ENCODE measurements at places on chromosomes 2 and 18.

DNA sequence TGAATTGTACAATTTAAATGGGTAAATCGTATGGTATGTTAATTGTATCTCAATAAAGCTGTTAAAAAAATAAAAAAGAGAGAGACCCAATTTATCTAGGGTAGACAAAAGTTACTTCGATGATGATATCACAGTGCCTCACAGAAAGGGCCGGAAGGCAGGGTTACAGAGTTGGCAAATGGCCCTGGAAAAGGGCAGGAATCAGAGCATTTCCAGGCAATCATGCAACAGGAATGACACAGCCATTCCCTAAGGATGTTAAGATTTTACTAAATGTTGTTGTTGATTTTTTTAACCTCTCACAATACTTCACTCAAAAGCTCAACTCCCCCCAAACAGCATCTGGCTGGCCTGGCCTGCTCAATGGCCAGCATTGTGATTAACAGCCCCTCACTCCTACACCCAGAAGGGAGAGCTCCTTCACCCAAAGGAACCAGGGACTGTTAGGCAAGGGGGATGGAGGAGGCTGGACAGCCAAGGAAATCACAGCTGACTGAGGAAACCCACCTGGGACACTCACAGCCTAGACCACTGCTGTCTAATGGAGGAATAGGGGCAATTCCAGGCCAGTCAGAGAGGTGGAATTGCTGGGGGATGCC is 7.7 kb upstream of the SP100 start:
- DNase-seq = no peak

DNA sequence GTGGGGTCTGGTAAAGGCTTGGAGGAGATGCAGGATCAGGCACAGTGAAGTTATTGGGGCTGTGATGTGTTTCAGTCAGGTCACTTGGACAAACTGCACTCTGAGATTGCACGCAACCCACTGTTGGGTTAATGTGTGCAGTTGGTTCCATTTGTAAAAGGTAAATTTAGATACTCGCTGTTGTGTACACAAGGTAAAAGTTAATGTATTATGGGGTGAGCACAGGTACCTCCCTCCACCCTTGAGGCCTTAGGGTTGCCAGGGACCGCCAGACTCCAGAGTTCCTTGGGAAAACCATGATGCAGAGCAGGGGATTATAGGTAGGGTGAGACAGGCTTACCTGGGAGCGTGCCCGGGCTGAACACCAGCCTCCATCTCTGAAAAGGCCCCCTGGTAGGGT is 20.1 kb downstream of the IMPA2 start:
- no peak for DNase-seq

- no peak for DNase-seq
Observed at GRCh38 chr18:36391426-36392145, 94.1 kb downstream of the FHOD3 start.

DNA sequence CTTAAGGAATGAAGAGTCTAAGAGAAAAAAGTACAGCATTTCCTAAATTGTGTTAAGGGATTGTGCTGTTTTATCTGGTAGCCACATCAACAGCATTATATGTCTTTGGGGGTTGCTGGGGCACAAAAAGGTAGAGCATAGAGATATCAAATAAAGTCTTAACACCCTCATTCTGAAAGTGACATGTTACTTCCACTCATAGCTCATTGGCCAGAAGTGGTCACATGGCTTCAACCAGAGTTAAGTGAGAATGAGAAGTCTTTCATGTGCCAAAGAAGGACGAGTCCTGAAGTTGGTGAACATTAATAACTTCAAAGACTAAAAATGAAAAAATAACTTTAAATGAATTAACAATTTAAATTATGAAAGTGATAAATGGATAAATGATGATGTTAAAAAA is 175.7 kb upstream of the ZEB2 start:
- no peak for DNase-seq

GRCh38 chr2:196171946-196172345 is 568 bp upstream of the STK17B start:
- no peak for DNase-seq

DNA sequence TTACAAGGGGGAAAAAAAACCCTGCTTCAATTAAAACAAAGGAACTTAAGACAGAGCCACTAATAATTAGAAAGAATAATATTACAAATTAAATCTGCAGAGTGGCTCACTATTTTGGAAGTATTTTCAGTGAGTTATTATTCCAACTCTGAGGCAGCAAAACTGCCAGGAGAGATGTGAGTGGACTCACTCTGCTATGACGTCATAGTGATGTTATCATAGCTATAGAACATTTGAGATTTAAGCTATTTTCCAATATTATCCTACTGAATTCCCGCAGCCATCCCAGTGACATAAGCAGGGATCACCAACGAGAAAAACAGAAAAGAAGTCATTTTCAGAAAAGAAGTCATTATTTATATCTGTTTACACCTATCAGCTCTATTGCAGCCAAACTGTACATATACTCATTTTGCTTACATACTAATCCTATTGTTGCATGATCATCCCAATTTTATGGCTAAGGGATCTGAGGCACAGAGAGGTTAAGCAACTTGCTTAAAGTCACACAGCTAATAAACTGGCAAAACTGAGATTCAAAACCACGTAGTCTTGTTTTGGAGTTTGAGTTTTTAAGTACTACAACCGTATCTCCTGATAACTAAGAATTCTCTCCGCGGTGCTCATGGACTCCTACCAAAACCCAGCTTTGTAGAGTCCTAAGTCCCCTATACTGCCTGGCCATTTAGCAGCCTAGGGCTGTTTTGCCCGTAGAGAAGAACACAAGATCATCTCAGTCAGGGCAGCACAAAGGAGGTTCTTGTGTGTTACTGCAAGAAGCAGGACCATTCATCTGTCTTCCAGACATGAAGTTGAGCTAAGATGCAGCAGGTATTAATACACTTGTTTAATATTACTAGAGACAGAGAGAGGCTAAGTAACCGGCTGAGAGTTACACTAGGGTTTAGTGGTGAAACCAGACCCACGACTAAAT is 299.8 kb downstream of the TCF4 start:
- no peak for DNase-seq

DNA sequence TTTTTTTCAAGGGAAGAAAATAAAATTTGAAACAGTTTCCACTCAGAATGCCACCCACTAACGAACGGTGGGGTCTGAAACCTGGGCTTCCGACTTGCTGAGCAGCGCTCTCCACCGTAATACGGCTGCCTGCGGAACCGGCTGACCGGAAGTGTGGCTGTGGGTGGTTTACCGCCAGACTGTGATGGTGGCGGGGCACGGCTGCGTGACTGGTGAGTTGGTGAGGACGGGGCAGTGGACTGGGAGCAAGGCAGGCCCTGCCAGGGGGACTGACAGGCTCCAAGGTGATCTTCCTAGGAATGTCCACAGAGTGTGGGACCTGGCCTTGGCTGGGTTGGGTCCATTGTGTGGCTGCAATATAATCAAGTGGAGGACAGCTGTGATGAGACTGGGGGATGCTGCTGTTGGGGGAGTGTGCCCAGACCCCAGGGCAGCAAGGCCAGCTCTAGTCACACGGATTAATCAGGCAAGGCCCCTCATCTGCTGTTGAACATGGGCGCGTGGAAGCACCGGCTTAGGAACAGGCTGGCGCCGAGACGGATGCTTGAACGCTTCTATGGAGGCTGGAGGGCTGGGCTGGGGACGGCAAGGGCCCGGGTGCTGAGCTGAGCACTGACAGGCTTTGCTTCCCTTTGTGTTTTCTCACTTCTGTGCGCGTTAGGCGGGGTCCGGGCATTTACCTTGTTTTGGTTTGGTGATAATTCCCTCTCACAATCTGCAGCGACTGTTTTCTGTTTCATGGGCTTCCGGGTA is 357.7 kb upstream of the SPRED2 start:
- DNase-seq = no peak

- DNase-seq = no peak
Observed at GRCh38 chr2:167136879-167137596, 248.8 kb downstream of the XIRP2 start.

DNA sequence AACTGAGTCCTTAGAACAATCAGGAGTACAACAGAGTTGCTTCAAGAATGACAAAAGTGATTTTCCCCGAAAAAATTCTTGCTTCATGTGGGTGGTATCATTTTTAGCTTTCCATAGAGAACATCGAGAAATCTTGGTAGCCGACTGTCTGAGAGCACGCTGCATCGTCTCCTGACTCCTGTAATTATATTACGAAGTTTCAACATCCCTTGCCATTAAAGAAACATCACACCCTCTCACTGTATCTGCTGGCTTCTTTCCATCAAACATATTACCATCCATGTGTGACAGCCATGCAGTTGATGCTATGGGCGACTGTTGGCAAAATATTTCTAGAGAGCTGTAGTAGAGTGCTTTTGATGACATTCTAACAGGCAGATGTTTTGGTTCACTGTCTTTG is 311.2 kb downstream of the CMPK2 start:
- DNase-seq = no peak

- no peak for DNase-seq
Observed at GRCh38 chr2:213696442-213696841, 412.2 kb downstream of the SPAG16 start.

DNA sequence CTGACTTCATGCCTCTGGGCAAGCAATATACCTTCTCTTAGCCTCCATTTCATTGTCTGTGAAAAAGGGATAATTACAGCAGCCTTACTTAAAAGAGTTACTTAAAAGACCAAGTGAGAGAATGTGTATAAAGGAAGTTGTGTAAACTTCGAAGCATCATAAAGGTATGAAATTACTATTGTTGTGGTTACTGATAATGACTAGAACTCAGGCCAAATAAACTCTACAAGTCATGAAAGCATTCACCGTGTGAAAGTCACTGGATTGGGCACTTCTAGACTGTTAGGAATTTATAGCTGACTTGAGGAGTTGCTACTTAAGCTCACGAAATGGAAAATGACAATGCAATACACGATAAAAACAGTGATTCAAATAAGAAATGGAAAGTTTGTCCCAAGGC is 67.4 kb upstream of the HAAO start:
- no peak for DNase-seq

GRCh38 chr2:47357483-47357882 is 45.5 kb upstream of the MSH2 start:
- DNase-seq = no peak

GRCh38 chr2:143246815-143247744 is 117.9 kb downstream of the ARHGAP15 start:
- DNase-seq = no peak

- no peak for DNase-seq
Observed at GRCh38 chr18:67199993-67200617, 316.4 kb downstream of the DSEL start.

- DNase-seq = no peak
Observed at GRCh38 chr2:85250045-85250444, 77.7 kb downstream of the TGOLN2 start.

GRCh38 chr18:22363867-22364463 is 53.8 kb downstream of the CTAGE1 start:
- no peak for DNase-seq

DNA sequence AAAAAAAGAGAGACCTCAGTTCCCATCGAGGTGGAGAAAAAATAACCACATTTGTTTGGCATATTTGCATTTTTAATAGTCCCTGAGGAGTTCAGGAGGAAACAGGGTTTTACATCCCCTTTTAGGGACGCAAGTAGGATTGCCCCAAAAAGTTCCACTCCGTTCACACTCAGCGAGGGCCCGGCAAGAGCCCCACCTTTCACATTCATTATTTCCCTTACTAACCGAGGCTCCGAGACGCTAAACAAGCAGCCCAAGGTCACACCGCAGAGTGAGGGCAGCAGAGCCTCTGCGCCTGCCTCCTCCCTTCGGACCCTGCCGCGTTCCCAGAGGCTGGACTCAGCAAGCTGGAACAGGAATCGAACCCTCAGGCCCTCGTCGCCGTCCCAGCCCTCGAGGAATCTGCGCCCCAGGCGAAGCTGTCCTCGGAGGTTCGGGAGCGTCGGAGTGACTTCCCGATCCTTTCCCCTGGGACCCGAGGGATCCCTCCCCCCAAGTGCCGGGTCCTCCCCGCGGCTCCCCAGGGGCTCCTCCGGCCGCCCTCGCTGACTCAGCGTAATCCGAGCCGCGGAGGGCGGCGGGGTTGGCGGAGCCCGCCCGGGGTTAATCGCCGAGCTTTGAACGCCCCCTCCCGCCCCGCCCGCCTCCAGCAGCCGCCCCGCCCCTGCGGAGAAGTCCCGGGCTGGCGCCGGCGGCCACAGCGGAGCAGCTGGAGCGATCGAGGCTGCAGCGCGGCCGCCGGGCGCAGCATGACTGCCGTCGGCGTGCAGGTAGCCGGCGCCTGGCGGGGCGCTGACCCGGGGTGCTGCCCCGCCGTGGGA is at the start of gene TMEM37:
Gene TMEM37, plus strand, starts transcription at position 700 of the 821 bp plus-strand sequence. Its CDS starts 50 bp downstream, at position 750.
- DNase-seq = peak; percentile 41

DNA sequence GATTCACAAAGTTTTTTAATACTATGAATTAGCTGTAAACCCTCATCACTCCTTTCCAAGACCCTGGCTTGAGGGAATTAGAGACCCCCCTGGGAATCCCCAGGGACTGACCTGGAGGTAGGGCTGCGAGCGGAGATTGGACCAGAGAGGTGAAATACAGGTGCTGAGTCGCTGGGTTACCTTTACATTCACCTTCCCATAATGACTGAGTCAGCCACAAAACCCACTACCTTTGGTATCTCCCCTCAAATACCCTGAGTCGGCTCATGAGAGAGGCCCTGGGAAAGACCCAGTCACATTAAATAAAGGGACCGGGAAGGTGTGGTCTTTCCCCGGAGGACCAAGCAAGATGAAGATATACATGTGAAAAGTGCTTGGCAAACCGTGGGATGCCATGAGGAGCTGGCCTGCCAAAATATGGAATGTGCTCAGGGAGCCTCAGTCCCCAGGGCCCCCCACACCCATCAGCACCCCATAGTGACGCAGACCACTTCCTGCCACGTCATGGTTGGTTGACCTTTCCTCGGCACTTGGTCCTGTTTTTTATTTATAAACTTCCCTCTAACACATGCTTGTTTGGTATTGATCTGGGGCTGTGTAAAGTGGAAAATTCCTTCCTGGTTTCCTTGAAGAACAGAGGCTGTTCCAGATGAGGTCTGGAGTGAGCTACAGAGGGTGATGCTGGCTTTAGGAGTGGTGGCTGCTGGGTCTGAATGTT is 51.4 kb downstream of the IL1RL2 start:
- DNase-seq = no peak

DNA sequence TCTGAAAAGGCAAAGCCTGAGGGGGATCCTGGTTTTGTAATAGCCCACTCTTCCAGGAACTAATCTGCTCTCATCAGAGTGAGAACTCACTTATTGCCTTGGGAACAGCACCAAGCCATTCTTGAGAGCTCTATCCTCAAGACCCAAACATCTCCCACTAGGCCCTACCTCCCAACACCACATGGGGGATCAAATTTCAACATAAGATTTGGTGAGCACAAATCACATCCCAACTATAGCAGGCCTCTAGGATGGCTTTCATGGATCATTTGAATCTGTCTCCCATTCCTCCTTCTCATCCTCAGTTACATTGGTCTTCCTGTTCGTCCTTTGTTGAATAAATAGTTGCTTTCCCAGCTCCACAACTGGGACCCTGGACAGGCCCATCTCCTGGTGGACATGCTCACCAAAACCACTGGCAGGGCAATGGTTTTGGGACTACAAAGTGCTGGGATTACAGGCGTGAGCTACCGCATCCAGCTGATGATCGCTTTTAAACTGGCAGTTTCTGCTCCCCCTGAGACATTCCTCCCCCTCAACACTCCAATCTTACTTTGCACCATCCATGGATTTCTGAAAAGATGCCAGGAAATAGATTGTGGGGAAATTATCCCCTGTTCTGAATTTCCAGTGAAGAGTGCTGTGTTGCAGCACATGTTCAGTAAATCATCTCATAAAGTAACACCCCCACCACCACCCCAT is 42.6 kb downstream of the MCFD2 start:
- DNase-seq = no peak

GRCh38 chr2:25582077-25582830 is 91.1 kb downstream of the DTNB start:
- DNase-seq = no peak

- DNase-seq = no peak
Observed at GRCh38 chr2:110106642-110107041, 9.0 kb downstream of the MALL start.
